ENCODE measurements at places on chromosomes 3 and 15.

DNA sequence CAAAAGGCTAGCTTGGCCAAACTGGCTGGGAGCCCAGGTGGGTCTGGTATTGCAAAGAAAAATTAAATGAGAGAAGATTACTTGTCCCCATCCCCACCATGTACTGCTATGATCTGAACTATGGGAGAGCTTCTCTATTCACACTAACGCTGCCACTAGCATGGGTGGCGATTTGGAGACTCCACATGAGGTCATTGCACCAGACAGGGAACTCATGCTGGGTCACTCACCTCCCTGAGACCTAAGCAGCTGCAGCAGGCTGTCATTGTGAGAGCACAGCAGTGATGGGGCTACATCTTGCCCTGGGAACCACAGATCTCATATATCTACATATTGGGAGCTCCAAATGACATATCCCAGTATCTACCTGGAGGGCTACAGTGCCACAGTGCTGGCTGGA, 36.3 kb upstream of the NECTIN3 start:
- no peak for DNase-seq

GRCh38 chr15:67117370-67117769, 52.0 kb downstream of the SMAD3 start:
- peak; percentile 64 for DNase-seq

DNA sequence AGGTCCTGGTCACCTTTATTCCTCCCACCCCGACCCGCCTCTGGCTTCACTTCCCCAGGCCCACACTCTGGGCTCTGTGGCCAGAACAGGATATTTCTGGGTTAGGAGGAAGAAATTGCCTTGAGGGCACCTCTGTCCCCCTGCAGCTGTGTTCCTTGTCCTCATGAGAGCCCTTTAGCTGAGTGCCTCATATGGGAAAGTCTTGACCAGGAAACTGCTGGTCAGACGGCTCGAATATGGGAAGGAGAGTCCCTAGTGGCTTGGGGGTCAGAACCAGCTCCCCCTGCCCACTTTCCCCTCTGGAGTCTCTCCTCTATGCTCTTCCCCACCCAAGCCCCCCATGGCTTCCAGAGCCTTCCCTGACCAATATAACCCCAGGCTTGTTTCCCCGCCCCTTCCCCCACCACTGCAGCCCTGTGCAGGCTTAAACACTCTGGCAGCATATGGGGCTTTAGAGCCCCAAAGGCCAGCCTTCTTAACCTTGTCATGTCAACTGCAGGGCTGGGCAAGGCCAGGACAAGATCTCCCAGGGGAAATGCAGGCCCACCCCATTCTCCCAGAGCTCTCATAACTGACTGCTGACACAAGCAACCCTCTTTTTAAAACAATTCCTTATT, 36.4 kb downstream of the SEC22C start:
- no peak for DNase-seq

- peak; percentile 60 for DNase-seq
Measured at GRCh38 chr15:48536681-48537091, 108.8 kb downstream of the FBN1 start.

Data from astrocyte (in vitro differentiated cells and primary cell).